ENCODE measurements at places on chromosomes 16 and 17.
A peak's percentile ranks its signal among the peaks of the same experiment; 100 is the strongest.

DNA sequence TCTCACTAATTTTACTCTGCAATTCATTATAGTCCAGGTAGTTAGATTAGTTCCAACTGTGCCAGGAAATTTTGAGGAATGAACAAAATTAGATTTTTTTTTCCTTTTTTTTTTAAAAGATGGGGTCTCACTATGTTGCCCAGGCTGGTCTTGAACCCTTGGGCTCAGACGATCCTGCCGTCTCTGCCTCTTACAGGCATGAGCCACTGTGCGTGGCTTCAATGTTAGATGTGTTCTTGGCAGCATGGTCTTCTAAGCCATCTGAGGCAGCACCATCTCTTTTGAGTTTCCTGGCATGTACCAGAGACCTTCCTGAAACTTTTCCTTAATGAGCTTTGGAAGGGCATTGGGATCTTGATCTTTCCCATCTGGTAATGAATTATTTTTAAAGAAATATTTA, 2.6 kb upstream of the AHSP start:
- DNase-seq: no peak

DNA sequence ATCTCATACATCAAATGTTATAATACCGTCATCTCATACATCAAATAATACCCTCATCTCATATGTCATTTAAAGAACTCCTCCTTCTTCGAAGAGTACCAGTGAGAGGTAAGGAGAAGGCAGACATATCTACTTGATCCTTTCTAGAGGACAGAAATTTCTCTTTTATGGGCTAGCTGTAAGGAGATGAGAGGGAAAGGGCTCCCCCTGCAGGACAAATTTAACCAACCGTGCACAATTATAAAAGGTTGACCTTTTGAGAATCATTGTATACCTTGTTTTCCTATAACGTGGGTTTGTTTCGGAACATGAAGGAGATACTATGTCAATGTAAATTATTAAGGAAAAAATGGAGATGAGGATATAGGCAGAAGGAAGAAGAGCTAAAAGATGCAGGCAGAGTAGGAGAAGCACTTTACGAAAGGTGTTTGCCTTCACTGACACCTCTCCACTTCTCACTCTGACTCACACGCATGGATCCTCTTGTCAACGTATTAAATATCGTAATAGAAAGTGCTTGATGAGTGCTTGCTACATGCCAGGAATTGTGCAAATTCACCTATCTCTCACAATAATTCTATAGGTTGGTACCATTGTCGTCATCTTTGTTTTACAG, 465.9 kb upstream of the ERCC4 start:
- no peak for DNase-seq

DNA sequence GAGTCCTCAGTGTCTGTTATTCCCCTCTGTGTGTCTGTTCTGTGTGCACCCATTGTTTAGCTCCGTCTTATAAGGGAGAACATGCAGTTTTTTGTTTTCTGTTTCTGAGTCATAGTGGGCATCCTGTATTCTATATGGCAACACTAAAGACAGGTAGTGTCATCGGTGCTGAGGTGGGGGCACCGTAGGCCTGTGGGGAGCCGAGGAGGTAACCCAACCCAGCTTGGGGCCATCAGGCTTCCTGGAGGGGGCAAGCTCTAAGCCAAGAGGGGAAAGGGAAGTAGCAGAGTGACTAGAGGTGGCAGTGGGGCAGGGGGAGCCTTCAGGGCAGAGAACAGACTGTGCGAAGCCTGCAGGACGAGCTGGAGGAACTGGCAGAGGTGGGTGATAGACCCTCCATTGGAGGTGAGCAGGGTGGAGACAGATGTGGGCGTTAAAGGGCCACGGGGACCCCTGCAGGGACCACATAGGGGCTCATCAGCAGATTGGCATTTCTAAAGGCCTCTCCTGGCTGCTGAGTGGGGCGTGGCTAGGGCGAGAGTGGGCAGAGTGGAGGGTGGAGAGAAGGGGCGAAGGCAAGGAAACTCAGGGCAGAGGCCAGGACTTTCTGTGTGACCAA, 36.5 kb downstream of the CPNE2 start:
- no peak for DNase-seq

GRCh38 chr17:81044764-81045589, 10.0 kb downstream of the BAIAP2 start:
- DNase-seq: peak; percentile 26

- DNase-seq: no peak
Measured at GRCh38 chr17:17395246-17395802, 81.5 kb upstream of the MED9 start.

GRCh38 chr16:51236583-51236982, 85.5 kb upstream of the SALL1 start:
- DNase-seq: no peak

DNA sequence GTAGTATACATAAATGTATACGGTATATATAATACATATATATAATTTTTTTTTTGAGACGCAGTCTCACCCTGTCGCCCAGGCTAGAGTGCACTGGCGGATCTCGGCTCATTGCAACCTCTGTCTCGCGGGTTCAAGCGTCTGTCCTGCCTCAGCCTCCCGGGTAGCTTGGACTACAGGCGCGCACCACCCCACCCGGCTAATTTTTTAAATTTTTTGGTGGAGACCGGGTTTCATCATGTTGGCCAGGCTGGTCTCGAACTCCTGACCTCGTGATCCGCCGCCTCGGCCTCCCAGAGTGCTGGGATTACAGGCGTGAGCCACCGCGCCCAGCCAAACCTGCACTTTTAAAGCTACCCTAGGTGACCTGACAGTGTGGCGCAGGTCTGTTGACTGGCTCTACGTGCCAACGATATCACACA, 745 bp downstream of the PAM16 start:
- no peak for DNase-seq

DNA sequence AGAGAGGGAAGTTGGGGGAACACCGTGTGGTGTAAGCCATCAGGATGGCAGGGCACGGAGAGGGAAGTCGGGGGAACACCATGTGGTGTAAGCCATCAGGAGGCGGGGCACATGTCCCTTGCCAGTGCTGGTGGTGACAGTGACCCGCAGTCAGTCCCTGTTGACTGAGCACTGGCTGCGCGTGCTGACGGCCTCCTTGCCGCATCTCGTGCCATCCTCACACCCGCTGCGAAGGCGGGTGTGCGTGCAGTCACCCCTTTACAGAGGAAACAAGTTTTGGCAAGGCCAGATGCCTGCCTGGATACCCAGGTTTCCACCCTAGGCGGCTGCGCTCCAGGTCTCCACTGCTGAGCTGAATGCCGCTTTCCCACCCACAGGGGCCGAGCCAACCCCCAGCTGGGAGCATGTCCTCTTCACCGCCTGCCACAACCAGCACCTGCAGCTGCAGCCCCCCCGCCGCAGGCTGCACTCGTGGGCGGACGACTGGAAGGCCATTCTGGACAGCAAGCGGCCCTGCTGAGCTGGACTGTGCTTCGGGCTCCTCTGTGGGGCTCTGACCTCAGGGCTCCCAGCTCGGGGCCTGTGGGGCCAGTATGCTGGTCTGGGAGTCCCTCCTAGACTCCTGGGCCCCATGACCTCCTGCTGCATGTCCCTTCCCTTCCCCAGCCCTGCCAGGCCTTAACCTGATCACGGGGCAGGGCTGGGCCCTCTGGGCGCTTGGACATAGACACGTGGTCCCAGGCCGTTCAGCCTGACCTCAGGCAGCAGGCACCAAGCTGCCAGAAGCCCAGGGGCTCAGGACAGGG, 43.5 kb downstream of the NT5M start:
- no peak for DNase-seq

- no peak for DNase-seq
Measured at GRCh38 chr17:82936768-82937171, 96.9 kb upstream of the ZNF750 start.

DNA sequence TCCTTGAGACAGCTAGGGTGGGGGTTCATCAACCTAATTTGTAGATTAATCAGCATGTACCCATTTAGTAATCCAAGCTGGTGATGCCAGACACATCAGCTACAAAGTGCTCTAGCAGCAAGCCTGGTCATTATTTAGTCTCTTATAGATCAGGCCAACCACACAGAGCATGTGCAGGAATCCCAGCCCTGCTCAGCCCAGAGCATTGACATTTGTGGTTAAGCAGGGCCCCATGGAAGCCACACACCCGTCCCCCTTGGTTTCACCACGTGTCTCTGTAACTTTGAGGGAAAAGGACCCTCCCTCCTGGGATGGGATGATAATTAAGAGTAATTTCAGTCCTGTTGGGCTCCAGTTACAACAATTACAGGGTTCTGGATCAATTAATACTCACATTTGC, 268.8 kb upstream of the RPL38 start:
- no peak for DNase-seq

DNA sequence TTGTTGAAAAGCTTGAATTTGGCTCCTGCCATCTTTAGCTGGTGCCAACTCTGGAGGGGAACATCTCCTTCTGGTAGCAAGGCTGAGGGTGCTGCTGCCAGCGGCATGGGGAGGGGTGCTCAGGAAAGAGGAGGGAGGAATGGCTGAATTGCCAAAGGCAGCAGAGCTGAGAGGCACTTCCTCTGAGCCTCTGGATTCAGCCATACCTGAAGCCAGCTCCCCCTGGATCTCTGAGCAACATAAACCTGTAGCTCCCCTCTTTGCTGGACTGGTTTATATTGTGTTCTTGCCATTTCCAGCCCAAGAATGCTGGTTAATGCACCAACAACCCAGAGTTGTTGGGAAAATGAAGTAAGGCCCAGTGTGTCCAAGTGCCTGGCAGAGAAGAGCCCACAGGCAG, 7.4 kb downstream of the MEFV start:
- DNase-seq: no peak

GRCh38 chr17:8277317-8277716, 11.2 kb upstream of the RANGRF start:
- no peak for DNase-seq

DNA sequence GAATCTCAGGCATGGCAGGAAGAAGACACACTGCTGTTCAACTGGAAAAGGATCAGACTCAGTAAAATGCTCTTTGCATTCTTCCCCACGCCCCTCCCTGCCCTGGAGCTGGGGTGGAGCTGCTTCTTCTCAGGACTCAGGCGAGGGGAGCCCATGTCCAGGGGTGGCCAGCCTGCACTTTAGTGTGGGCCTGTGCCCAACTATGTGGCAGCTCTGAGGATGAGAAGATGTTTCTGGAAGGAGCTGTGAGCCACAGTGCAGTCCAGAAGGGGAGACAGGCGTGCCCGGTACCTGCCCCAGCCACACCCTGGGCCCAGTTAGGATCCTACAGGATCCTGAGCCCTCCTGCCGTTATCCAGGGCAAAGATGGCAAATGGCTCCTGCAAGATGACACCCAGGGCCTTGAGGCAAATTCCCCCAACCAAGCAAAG, 120.3 kb downstream of the ANKRD11 start:
- DNase-seq: no peak

DNA sequence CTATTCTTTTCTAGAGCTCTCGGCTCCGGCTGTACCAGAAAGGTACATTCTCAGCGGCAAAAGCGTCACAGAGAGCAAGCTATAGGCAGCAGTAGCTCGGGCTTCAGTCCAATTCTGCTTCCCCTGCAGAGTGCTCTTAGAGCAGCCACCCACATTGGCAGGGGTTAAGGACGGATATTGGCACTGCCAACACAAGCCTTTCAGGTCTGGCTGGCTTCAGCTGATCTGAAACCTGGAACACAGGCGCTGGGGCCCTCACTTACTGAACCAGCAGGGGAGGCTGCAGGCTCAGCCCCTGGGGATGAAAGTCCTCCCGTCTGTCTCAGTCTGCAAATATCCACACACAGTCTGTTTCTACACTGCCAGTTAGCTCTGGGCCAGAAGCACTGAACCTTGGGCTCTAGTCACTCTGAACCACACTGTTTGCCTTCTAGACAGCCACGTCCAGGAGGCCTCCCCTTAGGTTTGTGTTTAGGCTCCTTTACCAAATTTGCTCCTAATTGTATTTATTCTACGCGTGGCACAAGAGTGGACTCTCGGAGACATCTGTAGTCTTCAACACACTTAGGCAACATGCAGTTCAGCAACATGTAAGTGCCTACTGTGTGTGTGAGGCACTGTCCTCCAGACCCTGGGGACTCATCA, 40.1 kb downstream of the HIC1 start:
- DNase-seq: peak; percentile 82
